ENCODE measurements at places on chromosomes 6 and 20.
A peak's percentile ranks its signal among the peaks of the same experiment; 100 is the strongest.

- DNase-seq: peak; percentile 21
Measured at GRCh38 chr6:2396042-2396657, 150.7 kb upstream of the GMDS start.

DNA sequence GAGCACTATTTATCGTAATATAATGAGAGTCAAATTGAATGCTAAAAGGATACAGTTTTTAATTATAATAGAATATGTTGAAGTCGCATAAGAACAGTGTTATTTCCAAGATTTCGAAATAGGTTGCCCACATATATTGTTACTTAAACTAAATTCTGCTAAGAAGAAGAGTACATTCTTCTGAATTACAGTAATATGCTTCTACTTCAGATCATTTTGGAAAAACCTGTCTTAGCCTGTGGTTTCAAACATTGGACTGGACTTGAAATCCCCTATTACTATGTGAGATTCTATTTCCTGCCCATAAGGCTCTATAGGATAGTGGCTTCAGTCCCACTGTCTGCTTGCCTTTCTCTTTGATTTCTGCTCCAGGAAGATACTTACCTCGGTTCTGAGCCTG lies 137.2 kb downstream of the B3GAT2 start:
- DNase-seq: no peak

GRCh38 chr6:75602246-75603105 lies 796 bp downstream of the SENP6 start:
- DNase-seq: no peak

DNA sequence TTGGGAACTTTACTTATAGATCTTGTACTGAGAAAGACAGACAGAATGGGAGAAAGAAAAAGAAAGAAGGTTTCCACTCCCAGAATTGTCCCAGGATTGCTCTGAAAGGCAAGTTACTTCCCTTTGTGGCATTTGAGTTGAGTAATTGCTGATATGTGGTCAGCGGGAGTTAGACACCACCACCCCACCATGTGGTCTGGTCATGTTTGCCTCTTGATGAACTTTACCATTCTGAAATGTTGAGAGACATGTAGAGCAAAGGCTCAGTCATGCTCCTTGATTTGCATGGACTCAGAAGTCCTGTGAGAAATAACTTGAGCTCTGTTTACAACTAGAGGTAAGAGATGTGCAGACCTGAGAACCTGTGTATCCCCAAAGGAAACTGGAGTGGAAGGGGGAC lies 17.1 kb downstream of the TCF21 start:
- no peak for DNase-seq

DNA sequence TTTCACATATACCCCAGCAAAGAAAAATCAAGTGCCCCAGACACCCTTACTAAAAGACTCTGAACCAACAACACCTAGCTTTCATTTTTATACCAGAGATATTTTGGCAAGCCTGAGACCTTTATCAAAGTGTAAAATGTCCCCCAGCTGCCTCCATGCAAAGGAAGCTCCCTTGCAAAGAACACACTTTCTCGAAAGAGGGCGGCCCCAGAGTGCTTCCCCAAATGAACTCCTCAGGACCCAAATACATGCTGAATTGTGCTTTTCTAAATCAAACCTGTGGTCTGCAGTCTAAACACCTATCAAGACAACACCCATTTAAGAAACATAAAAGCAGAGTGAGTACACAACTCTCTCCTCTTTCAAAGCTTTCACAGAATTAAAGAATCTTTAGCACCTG lies 490 bp downstream of the IPCEF1 start:
- no peak for DNase-seq

- no peak for DNase-seq
Measured at GRCh38 chr6:150118627-150119026, 24.2 kb upstream of the PPP1R14C start.

- no peak for DNase-seq
Measured at GRCh38 chr6:786946-787763, 94.2 kb upstream of the EXOC2 start.

GRCh38 chr6:111122458-111123286 lies 35.4 kb downstream of the SLC16A10 start:
- DNase-seq: no peak

GRCh38 chr20:39874049-39874893 lies 814.8 kb downstream of the MAFB start:
- peak; percentile 24 for DNase-seq

DNA sequence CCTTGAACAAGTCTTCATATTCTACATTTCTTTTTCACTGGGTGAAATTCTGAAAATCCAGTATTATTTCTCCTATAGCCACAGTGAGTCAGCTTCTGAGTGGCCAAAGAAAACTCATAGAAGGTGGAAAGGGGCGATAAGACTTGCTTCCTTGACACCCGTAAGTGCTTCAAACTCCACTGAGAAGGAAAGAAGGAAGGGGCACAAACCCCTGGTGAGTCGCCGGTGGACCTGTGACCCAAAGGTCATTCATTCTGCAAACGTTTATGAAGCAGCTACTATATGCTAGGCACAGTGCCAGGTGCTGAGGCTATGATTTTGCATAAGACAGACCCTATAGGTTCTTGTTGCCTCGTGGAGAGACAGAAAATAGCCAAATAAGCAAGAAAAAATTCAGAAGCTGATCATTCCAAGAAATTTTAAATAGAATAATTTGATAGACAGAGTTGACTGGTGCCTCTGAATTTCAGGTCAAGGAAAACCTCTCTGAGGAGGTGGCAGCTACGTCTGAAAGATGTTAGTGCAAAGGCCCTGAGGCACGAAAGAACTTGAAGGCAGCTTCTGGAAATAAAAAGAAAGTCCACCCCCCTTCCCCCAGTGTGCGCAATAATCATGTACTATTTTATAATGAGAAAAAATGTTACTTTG lies 118.2 kb downstream of the CD24 start:
- DNase-seq: no peak

GRCh38 chr6:85923013-85923430 lies 280.3 kb upstream of the SYNCRIP start:
- DNase-seq: peak; percentile 31

- no peak for DNase-seq
Measured at GRCh38 chr20:33130568-33131061, 37.3 kb upstream of the BPIFA2 start.

DNA sequence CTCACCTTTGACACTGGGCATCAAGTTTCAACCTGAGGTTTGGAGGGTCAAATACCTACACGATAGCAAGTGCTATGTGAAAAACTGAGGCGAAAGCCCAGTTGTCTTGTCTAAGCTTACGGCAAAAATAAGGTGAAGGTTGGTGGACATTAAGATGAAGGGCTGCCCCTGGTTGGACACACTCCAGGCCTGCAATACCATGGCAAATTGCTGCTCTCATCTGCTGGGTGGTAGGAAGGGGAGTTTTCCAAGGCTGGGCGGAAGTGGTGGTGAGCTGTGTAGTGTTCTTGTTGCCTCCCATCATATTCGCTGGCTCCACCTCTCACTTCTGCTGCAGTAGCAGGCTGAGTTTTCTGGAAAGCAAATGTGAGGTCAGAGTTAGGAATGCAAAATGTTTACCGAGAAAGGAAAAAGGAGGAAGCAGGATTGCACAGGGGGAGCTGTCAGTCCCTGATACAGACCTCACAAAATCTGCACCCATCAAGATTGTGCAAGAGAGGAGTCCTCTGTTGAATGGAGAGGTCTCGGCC lies 33.7 kb downstream of the SCP2D1 start:
- DNase-seq: no peak

GRCh38 chr6:75081921-75082320 lies 123.9 kb downstream of the COL12A1 start:
- no peak for DNase-seq

DNA sequence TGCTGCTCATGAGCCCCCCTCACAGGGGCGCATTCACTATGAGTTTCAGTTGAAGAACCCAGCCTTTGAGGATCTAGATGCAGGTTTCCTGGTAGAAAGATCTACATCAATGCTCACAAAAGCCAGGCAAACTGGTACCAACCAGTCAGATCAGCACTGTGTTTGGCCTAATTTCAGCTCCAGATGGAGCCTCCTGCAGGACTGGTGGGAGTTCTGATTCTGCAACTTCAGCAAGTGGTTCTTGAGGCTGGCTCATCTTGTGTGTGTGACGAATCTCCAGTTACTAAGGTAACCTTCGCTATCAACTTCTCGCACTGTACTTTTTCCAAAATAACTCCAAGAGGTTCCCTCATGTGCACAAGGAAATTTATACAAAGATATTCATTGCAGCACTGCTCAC lies 118.8 kb downstream of the ZMYND8 start:
- DNase-seq: no peak

DNA sequence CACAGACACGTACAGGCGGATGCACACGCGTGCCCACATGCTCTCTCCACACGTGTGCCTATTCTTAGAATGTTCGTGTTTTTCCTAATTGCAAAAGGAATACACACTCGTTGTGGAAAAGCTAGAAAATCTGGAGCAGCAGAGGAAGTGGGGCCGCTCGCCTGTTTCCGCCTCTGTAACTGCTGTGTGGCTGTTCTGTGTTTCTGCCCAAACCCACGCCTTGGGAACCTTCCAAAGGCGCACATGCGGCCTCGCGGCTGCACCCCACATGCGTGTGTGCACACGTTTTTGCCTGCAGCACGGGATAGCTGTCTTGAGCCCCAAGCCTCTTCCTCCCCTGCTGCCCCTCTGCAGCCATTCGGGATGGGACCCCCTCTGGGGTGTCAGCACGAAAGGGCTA lies 12.2 kb downstream of the SLC17A9 start:
- DNase-seq: no peak

DNA sequence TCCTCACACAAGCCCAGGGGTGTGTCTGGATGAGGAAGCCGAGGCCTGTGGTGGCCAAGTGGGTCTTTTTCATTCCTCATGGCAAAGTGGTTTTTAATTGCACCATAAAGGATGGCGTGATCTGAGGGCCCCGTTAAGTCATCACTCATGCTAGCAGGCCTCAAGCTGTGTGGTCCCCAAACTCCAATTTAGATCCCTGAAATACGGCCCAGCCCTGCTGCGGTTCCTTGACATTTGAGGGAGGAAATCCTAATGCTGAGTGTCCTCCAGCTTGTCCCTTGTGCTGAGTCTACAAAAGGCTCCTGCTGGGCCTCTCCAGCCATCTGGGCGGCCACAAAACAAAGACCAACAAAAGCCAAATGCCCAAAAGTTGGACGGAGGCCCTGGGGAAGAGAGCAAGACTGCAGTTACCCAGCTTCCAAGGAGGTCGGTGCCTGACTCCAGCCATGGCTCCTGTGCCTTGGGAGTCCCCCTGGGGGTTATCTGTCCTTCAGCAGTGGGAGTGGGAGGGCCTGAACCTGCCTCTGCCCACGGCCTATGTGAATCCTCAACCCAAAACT lies 162.3 kb upstream of the PDE10A start:
- DNase-seq: no peak

- DNase-seq: no peak
Measured at GRCh38 chr20:46400253-46400652, 6.2 kb downstream of the ELMO2 start.

DNA sequence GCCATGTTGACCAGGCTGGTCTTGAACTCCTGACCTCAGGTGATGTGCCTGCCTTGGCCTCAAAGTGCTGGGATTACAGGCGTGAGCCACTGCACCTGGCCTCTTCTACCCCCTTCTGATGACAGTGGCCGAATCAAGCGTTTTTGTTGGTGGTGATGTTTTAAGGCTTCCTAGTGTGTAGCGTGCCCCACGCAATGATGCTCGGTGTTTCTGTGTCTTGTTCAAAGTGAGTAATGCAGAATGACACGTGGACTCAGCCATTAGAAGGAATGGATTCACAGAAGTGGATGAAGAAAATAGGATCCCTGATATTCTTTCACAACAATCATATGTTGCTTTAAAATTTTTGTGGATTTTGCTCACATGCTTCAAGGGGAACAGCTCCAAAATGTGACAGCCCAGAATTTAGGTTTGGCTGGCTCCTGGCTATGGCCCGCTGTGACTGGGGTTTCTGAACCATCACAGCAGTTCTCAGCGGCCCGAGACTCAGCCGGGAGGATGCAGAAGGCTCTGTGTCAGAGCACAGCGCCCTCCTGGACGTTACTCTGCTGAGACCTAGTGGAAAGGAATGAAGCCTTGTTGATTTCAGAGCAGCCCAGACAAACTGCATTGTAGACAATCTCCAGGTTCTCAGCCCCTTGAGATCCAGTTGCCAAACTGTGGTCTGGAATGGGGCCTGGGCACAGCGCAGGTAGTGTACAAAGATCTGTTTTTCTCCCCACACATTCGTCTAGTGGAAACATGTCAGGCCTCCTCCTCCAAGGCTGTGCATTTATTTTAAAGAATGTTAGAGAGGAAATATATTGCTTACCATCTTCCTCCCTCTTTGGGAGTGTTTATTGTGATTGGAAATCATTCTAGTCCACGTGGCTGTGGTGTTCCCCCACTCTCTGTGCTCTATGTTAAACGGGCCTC lies 57.6 kb upstream of the TIAM2 start:
- DNase-seq: no peak

GRCh38 chr20:23451956-23452487 lies 654 bp downstream of the CST11 start:
- no peak for DNase-seq

DNA sequence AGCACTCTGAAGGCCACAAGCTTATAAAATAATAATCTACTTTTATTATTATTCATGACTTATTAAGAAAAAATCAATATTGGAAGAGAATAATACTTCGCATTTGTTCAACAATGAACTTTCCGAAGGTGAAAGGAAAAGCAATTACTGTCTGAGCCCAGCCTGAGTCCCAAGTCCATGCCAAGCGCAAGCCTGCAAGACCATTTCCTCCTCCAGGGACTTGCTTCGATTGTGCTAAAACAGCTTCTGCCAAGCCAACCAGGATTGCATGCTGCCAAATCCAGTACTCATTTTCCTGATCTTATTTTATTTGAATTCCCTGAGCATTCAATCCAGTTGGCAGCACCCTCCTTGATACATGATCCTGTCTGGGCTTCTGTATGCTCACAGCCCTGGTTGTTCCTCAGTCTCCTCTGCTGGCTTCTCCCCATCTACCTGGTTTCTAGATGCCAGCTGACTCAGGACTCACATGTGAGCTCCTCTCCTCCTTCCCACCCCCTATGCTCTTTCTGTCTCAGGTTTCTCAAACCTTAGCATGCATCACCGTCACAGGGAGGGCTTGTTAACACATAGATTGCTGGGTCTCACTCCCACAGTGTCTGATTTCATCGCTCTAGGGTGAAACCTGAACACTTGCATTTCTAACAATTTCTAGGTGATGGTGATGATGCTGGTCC lies 55.9 kb upstream of the PSMF1 start:
- no peak for DNase-seq

DNA sequence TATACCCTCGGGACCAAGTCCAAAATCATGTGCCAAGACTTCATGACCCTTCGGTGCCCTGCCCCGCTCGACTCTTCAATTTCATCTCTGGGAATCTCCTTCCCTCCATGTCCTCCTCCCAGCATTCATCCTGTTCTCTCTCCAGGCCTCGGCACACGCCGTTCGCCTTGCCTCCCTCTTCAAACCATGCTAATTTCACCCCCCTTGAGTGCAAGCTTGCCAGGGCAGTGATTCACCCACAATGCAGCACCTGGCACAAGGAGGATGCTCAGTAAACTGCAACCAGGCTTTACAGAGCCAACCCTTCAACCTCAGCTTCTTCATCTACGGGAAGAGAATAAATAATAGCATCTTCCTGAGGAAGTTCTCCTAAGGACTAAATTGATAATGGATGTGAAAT lies 4.1 kb downstream of the KCNS1 start:
- DNase-seq: no peak

GRCh38 chr6:111967131-111967530 lies 86.8 kb upstream of the CCN6 start:
- no peak for DNase-seq

- no peak for DNase-seq
Measured at GRCh38 chr6:111015389-111016124, 33.7 kb downstream of the RPF2 start.

- DNase-seq: no peak
Measured at GRCh38 chr6:13427801-13428582, 59.4 kb downstream of the GFOD1 start.
